ENCODE measurements at places on chromosomes 16 and 17. TPM values are rescaled to one million over a fixed set of nuclear protein-coding genes. Genes with fewer than 3 reads are reported as not detected.

- DNase-seq = no peak
Observed at GRCh38 chr17:16398270-16399267, 16.8 kb upstream of the TRPV2 start.

GRCh38 chr16:29807426-29808218 is 1.3 kb downstream of the MAZ start:
- peak; percentile 87 for DNase-seq

HOXB8 gene
- polyA plus RNA-seq = 0.48 TPM

PIPOX gene
- polyA plus RNA-seq = 2.1 TPM

IRX3 gene
- polyA plus RNA-seq = 84.6 TPM

DNA sequence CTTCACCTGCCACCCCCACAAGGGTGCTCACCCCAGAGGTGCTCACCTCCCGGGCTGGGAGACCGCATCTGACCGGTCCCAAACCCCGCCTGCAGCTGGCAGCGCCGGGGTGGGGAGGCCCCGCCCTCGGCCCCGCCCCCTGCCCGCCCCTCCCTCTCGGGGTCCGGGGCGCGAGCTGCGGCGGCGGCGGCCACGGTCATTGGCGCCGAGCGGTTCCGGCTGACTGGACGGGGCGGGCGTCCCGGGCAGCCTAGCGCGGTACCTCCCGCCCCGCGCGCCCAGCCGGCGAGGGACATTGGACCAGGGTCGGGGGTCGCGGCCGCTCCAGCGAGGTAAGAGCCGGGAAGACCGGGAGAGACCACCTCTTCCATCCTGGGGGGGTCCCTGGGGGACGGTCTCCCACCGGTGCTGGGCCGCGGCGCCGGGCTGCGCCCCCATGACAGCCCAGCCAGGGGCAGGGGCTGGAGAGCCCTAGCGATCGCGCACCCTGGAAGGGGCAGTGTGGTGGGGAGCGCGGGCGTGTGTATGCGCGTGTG is at the start of gene CACNG5:
CACNG5 (plus strand) TSS at position 199 of the 536 bp plus-strand sequence. CDS start 42,216 bp downstream, outside the sequence.
- no peak for DNase-seq

PNMT gene
- 1.1 TPM for polyA plus RNA-seq

KRT12 gene
- 0.14 TPM for polyA plus RNA-seq

- no peak for DNase-seq
Observed at GRCh38 chr17:66734186-66734943, 100.6 kb upstream of the CACNG5 start.

DNA sequence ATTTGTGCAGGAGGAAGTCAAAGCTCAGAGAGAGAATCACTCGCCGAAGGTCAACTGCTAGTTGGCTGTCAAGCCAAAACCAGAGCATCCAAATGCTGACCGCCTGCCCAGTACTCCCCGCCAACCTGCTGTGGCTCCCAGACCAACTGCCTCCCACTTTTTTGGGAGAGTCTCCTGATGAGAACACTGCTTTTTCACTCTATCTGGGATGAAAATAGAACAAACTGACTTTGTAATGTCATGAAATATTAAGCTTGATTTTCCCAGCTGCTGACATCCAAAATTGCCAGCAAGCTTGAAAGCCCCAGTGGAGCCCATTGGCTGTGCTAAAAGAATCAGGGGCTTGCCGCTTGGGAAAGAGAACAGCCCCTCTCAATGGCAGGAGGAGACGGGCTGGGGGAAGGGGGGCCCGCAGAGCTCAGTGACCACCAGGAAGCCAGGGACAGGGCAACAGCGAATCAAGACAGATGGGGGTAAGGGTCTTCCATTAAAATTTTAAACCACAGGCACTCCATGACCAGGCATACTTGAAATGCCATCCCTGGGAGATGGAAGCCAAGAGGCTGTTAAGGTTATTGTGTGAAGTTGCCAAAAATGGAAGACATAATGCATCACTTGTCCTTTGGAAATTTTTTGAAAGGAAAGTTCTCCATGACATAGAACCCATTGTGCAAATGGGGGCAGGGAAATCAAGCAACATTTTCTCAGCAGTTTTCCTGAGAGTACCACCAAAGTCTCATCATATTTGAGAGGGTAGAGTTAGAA is 125.7 kb upstream of the CDH5 start:
- no peak for DNase-seq

- DNase-seq = no peak
Observed at GRCh38 chr17:76681222-76682137, 29.3 kb downstream of the MXRA7 start.

ATXN7L3 gene
- polyA plus RNA-seq = 68.2 TPM

GRCh38 chr17:1729966-1730325 is 5.4 kb downstream of the WDR81 start:
- DNase-seq = no peak

SYT17 gene
- 18.9 TPM for polyA plus RNA-seq

DNA sequence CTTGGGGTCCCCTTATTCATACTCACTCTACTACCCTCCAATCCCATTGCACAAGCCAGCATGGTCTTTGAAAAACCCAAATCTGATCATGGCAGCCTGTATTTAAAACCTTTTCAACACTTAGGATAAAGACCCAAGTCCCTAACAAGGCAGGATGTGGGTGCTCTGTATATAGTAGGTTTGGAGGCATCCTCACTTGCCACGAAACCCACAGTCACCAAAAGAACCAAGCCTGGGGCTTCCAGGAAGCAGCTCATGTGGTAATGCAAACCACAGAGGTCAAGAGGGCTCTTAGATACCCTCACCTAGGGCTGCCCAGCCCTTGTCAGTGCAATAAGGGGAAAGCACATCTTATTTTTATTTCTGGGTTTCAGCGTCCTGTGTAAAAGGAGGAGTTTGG is 218.6 kb upstream of the ASIC2 start:
- DNase-seq = no peak

- no peak for DNase-seq
Observed at GRCh38 chr16:55825115-55825728, 7.7 kb downstream of the CES1 start.

KRTAP4-6 gene
- polyA plus RNA-seq = not detected

GRCh38 chr17:48131216-48131824 is 23.8 kb downstream of the SNX11 start:
- peak; percentile 47 for DNase-seq

DNA sequence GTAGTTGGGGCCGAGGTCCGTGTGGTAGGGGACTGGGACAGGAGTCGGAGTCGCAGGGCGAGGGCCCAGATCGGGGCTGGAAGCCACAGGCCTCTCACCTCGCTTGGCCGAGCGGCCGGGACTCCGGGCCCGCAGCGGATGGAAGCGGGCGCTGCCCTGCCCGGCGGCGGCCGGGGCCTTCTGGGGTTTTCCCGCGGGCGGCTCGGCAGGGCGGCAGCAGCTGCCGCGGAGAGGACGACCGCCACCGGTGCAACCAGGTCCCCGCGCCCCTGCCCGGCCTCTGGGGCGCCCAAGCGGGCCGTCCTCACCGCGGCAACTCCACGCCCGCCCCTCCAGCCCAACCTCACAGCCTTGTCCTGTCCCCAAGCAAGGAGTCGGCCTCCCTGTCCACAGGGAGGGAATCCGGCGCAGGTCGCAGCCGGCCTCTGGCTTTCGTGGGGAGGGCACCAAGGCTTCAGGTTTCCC is 15.6 kb upstream of the UTP6 start:
- DNase-seq = no peak

- DNase-seq = no peak
Observed at GRCh38 chr17:8791910-8792270, 7.3 kb downstream of the MFSD6L start.

DNA sequence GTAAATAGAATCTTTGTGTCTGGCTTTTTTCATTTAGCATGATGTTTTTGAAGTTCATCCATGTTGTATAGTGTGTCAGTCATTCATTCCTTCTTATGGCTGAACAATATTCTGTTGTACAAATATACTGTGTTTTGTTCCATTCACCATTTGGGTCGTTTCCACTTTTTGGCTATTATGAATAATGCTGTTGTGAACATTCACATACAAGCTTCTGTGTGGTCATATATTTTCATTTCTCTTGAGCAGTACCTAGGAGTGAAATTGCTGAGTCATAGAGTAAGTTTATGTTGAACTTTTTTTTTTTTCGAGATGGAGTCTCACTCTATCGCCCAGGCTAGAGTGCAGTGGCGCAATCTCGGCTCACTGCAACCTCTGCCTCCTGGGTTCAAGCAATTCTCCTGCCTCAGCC is 32.3 kb upstream of the TAOK1 start:
- no peak for DNase-seq

DNA sequence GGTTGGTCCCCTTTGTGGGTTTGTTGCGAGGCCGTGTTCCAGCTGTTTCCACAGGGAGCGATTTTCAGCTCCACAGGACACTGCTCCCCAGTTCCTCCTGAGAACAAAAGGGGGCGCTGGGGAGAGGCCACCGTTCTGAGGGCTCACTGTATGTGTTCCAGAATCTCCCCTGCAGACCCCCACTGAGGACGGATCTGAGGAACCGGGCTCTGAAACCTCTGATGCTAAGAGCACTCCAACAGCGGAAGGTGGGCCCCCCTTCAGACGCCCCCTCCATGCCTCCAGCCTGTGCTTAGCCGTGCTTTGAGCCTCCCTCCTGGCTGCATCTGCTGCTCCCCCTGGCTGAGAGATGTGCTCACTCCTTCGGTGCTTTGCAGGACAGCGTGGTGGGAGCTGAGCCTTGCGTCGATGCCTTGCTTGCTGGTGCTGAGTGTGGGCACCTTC is 27.3 kb upstream of the STH start:
- no peak for DNase-seq

- DNase-seq = no peak
Observed at GRCh38 chr17:60153606-60154390, 4.0 kb downstream of the CA4 start.

DNA sequence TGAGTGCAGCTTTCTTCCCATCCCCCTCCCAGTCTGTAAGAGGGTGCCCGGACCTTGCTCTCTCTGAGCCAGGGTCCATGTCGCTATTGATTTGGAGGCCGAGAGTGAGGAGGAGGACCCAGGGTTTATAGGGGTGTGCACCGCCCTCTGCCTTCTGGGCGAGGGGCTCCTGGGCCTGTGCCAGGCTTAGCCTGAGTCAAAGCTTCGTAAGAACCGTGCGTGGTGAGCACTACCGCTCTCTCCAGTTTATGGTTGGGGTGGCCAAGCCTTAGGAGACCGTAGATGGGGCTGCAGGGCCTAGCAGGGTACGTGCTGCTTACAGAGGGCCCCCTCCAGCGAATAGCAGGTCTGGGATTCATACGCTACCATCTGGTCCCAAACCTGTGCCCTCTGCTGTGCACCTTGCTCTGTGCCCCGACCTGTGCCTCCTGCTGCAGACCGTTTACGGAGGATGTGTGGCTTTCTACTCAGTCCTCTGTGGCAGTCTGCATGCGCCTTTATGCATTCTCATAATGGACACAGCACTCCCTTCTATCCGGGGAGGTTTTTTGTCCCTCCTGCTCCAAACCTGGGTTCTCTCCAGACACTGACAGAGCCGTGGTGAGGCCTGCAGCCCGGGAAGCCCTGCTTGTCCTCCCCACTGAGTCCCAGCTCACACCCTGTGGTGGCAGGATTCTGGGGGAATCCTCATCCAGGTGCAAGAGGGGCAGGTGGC is 54.7 kb downstream of the PGS1 start:
- DNase-seq = no peak

GRCh38 chr16:53219795-53220454 is 165.1 kb downstream of the CHD9 start:
- DNase-seq = no peak

- DNase-seq = no peak
Observed at GRCh38 chr17:28963055-28963611, 11.8 kb upstream of the PHF12 start.

- DNase-seq = peak; percentile 32
Observed at GRCh38 chr17:64411999-64412771, 21.5 kb upstream of the PECAM1 start.

ST6GALNAC2 gene
- 4.4 TPM for polyA plus RNA-seq

TBC1D3I gene
- 0.68 TPM for polyA plus RNA-seq

WIPF2 gene
- polyA plus RNA-seq = 29.9 TPM

DNA sequence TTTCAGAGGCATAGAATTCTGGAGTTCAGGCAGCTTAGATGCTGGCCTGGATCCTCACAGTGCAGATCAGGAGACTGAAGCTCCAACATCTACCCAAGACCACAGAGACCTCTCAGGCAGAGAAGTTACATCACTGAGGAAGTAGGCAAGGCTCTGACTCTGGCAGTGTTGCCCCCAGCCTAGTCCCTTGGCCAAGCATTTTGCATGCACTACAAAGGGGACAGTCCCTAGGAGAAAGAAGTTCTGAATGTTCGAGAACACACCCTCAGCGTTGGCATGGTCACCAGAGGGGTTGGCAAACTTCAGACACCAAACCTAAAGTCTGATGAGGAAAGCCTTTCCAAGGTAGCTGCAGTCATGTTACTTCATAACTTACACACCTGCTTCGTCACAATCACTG is 2.5 kb downstream of the RANBP10 start:
- DNase-seq = no peak

TUBG1 gene
- 34.6 TPM for polyA plus RNA-seq

- DNase-seq = no peak
Observed at GRCh38 chr17:27310565-27311110, 16.7 kb downstream of the WSB1 start.

SEPTIN1 gene
- 2.7 TPM for polyA plus RNA-seq

DNA sequence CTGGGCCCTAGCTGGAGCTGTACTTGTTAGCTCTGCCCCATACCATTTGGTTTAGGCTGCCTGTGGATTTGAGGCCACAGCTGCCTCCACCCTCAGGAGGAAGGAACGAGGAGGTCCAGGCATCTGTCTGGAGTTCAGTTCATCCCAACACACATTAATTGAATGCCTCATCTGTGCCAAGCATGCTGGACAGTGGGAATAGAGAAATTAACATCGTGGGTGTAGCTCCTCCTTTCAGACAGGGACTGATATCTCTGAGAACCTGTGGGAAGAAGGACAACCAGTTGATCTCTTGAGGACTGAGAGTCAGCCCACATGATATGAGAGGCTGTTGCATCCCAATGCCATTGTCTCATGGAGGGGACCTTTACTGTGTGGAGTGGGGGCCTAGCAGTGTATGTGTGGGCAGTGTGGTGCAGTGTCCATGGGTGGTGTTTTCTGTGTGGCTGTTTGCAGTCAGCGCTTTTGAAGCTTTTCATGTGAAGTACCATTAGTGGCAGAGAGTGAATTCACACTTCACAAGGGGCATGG is 29.4 kb upstream of the DDX52 start:
- DNase-seq = no peak

Data from right lung (tissue), 10 donors.